ENCODE measurements at places on chromosomes 1 and 21.

DNA sequence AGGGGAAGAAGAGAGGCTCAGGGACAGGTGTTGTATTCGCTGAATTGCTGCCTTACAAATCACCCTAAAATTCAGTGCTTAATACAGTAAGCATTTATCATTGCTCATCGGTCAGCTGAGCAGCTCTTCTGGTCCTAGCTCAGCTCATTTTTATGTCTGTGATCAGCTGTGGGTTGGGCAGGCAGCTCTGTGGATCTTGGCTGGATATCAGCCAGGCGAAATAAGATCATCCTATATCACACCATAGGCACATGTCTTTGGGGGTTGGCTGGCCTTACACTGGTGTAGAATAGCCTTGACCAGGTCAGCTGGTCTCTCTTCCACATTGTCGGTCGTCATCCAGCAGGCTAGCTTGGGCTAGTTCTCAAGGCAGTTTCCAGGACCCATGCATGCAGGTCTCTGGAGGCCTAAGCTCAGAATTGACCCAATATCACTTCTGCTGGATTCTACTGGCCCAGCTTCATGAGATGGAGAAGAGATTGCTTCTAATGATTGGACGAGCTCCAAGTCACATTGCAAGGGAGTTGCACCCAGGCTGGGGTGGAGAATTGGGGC, 448.6 kb downstream of the KIF26B start:
- DNase-seq: no peak

GRCh38 chr1:69413129-69413528, 154.6 kb upstream of the LRRC7 start:
- no peak for DNase-seq

DNA sequence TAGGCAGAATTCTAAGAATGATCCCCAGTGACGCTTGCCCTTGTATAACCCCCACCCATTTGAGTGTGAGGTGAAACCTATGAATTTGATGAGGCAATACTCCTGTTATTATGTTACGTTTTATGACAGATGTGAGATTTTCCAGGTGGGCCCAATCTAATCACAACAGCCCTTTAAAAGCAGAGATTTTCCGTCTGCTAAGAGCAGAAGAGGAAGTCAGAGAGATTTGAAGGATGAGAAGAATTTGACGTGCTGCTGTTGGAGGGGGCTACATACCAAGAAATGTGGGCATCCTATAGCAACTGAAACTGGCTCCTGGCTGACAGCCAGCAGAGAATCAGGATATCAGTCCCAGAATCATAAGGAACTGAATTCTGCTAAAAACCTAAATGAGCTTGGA, 2.4 kb upstream of the SLC19A2 start:
- no peak for DNase-seq

- no peak for DNase-seq
Observed at GRCh38 chr1:246583056-246583440, 16.8 kb downstream of the CNST start.

GRCh38 chr1:41492341-41492848, 7.9 kb upstream of the EDN2 start:
- no peak for DNase-seq

DNA sequence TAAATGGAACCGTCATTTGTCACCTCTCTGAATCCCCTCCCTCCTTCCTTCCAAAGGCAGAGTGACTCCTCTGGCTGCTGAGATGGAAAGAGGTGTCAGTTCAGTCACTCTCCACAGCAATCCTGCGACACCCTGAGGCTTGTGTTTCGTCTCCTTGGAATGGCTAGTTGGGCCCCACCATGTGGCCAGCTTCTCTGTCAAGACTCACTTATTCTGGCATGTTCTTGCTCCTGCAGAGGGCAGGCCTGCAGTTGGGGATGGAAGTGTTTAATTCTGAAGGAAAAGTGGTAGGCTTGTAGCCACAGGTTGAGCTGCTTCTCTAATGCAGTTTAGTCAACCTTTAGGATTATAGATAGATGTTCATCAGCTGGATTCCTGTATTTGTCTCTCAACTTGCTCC, 149.6 kb downstream of the LMO4 start:
- DNase-seq: no peak

- DNase-seq: peak; percentile 75
Observed at GRCh38 chr1:225595452-225595851, 57.5 kb downstream of the ENAH start.

DNA sequence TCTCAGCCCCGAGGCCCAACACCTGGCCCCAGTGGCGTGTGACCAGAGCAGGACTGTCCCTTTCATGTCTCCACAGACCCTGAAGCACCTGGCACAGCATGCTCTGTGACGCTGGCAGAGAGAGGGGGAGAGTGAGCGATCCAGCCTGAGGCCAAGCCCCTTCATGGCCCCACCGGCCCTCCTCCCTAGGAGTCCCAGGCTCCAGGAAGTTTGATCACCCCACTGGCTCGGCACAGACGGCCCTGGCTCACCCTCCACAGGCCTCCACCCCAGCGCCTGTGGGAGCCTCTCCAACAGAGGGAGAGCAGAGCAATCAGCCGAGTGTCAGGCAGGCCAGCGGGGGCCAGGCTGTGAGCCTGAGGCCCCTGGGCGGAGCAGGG, 11.0 kb downstream of the SH3BGRL3 start:
- no peak for DNase-seq

DNA sequence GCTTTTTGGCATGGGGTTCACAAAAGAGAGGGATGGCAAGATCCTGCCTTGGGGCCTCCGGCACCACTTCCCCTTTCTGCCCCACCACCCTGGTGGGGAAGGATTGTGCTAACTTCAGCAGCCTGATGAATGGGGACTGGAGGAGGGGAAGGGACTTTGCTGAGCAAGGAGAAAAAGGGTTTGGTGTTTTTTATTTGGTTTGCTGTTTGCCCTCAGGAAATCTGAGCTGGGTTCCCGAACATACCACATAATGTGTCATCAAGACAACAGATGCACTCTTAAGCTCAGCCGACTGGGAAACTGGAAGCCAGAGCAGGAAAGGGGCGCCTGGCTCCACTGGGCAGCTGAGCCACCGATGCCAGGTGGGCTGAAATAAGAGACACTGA, 19.8 kb downstream of the OLFML2B start:
- DNase-seq: no peak

DNA sequence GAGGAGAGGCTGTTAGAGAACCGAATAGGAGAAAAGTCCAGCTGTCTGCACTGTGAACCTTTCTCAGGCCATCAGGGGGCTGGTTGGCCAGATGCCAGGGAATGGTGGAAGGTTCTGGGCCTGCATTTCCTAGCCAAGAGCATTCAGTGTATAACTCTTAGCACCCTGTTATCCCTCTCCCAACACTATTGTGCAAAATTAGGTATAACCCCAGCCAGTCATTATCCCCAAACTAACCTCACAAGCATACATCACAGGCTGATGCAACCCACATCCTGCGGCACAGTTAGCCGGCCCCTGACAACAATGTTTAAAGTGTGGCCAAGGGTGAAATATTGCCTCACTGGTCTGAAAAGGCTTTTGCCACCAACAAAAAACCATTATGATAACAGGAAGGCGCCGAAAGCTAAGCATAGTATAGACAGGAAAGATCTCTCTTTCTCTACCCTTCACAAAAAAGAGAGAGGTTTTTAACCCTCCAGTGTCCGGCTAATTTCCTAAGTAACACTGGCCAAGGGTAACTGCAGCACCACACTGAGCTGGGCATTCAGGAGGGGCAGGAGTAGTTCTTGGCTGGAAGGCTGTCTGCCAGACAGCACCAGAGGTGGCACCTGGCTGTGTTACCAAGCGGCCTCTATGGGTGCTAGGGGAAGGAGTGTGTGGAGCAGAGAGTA, 77.3 kb upstream of the BCAR3 start:
- DNase-seq: no peak
